Activated CD8-positive, alpha-beta T cell treated with anti-CD3 and anti-CD28 coated beads for 36 hours (primary cell): ENCODE measurements at places on chromosomes 1 and 21.

GRCh38 chr1:212035835-212036605 is 472 bp downstream of the DTL start:
- DNase-seq = no peak

GRCh38 chr1:75327395-75327794 is 193.2 kb downstream of the LHX8 start:
- DNase-seq = no peak

DNA sequence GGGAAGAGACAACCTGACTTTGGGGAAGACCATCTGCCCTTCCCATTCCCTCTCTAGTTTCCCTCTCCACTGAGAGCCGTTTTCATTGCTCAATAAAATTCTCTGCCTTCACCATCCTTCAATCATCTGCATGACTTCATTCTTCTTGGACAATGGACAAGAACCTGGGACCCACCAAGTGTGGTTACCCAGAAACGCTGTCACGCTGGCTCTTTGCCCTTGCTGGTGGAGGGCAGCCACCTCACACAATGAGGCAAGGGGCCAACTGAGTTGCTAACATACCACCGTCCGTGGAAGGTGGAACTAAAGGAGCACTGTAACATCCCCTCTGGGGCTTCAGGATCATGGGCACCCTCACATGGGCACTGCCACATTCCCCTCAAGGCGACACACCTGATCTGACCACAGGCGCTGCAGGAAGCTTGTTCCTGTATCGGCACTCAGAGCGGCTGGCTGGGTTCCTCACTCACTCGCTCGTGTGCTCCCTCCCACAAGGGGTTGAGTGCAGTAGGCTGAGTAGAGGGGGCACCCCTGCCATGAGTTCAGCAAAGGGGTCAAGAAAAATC is 652.4 kb downstream of the PLPP3 start:
- DNase-seq = no peak

- peak; percentile 84 for DNase-seq
Measured at GRCh38 chr21:41878831-41879189, 334 bp downstream of the PRDM15 start.

DNA sequence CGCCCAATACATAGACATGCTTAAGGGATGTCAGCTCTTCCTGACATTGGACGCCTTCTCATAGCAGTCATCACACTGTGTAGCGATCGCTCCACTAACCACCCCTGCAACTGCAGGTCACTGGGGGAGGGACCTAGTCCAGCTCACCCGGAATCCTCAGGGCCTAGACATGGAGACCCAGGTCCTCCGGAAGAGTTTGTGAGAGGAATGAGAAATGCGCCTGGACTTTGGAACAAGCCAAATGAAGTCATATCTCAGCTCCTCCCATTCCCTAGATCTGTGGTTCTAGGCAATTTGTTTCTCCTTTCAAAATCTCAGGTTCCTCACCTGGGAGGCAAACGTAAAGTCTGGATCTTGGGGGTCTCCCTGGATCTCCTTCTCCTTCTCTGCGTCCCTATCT is 253.3 kb downstream of the KAZN start:
- DNase-seq = no peak

DNA sequence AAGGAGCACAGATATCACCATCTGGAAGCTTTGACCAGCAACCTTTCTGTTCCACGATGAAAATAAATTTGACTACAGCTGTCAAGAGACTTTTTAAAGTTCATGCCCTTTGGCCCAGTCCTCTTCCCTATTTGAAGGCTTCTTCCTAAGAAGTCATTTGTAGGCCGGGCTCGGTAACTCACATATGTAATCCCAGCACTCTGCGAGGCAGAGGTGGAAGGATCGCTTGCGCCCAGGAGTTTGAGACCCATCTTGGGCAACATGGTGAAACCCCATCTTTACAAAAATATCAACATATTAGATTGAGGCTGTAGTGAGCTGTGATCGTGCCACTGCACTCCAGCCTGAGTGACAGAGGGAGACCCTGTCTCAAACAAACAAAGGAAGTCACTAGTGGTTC is 58.3 kb upstream of the IFFO2 start:
- DNase-seq = no peak

DNA sequence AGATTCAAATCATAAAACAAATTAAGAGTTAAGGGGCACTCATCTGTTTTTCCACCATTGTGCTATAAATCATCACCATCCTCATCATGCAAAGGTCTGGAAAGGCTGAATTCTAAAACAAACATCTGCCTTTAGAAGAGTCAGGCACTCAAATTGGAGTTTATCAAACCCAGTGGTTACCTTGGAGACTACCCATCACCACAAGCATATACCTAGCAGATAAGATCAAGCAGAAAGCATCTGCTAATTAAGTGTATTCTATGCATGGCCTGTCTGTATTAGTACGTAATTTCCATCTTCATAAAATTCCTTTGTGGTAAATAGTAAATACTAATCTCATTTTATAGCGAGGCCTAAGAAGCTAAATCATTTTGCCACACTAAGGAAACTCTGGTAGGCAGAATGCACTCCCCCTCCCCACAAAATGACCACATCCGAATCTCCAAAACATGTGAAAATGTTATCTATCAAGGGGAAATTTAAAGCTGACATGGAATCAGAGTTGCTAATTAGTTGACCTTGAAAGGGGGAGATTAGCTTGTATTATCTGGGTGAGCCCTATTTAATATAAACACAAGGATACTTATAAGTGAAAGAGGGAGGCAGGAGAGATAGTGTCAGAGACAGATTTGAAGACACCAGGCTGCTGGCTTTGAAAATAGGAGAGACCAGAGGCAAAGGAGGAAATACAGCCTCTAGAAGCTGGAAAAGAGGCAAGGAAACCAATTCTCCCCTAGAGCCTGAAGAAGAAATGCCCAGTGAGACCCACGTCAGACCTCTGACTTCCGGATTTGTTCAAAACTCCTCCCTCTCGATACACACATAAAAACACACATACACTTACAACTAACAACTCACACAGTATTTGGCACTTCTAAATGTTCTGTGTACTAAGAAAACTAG is 23.2 kb downstream of the ARID4B start:
- peak; percentile 44 for DNase-seq

- no peak for DNase-seq
Measured at GRCh38 chr1:150484431-150484830, 2.8 kb upstream of the TARS2 start.

DNA sequence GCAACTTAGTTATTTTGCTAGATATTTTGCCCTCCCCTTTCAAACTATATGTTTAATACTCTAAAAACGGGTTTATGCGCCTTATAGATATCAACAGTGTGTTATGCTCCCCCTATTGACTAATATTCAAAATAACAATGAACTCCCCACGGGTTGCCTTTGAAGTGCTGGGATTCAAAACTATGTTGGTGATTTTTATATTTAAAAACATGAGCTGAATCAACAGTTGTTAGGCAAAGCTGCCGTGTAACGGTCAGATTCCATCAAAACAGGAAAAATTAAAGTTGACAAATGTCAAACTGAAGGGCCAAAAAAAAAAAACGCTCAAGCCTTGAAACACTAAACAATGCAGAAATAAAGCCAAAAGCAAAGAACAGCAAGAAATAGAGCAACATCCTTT is 2.5 kb downstream of the TGFBR3 start:
- DNase-seq = no peak

DNA sequence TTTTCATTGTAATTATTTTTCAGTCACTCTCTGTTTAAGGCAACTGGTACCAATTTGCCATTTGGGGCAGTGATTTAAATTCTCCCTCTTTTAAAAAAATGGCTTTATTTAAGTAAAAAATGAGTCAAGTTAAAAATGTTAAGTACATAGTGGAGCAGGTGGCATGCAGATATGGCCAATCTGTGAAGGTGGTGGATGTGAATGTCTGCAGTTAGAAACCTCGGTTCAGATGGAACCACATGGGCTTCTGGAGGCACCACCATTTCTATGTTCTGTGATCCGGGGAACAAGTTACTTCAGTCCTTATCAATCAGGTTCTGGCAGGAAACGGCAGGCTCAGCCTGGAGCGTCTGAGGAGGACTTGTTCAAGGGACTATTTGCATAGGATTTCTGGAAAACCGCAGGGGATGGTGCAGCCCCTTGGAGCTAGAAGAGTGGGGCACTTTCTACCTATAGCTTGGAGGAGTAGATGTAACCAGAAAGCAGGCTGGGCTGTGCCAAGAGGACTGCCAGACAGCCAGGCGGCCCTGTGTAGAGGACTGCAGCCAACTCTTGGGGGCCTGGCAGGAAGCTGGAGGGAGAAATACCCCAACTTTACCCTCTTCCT is 12.3 kb downstream of the IGSF21 start:
- no peak for DNase-seq

- DNase-seq = no peak
Measured at GRCh38 chr1:170592591-170593111, 60.7 kb downstream of the GORAB start.

- no peak for DNase-seq
Measured at GRCh38 chr1:67719329-67720196, 34.6 kb downstream of the GADD45A start.

DNA sequence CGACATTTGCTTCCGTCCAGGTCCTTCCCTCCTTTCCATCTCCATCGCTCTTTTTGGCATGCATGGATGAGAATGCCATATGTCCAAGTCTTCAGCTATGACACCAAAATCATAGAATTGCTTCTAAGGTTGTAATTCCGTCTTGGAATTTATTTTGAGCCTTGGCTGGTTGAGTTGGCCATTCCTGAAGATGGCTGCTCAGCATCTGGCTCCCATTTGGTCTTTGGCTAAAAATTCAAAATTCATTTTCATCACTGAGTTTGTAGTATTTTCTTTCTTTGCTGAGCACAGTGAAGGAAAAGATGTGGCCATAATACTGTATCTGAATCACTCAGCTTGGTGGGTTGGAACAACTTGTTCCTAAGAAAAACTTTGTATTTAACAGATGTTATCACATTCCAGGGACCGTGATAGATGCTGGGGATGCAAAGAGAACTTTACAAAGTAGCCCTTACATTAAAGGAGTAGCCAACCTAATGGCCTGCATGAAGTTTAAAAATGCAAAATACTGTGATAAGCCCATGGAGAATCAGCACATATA is 15.6 kb downstream of the JUN start:
- no peak for DNase-seq

GRCh38 chr21:35352066-35352770 is 303.1 kb upstream of the RUNX1 start:
- DNase-seq = no peak

- peak; percentile 67 for DNase-seq
Measured at GRCh38 chr1:246492611-246493245, 14.4 kb downstream of the SMYD3 start.

GRCh38 chr1:244088161-244088560 is 37.1 kb downstream of the ZBTB18 start:
- no peak for DNase-seq

DNA sequence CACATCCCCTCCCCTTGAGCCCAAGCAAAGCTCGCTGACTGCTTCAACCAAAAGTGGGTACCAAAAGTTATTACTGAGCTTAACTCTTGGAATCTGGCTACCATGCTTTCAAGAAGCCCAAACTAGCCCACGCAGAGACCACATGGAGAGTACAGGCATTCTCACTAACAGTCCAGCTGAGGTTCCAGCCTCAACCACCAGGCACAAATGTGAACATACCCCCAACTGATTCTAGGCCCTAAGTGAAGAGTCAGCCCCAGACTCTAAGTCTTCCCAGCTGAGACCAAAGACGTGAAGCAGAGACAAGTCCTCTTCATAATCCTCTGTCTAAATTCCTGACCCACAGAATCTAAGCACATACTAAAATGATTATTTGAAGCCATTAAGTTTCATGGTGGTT is 36.8 kb downstream of the EVI5 start:
- DNase-seq = no peak

- peak; percentile 75 for DNase-seq
Measured at GRCh38 chr1:110765640-110766335, 91.0 kb upstream of the KCNA3 start.

GRCh38 chr1:162197041-162197531 is 127.6 kb downstream of the NOS1AP start:
- no peak for DNase-seq

- no peak for DNase-seq
Measured at GRCh38 chr1:232728507-232729263, 76.5 kb upstream of the MAP10 start.

- no peak for DNase-seq
Measured at GRCh38 chr1:203173011-203173555, 2.5 kb downstream of the MYBPH start.

GRCh38 chr1:231421971-231422797 is at the start of gene EGLN1:
TSS of gene EGLN1 (minus strand) at chr1:231422287. CDS start at chr1:231421888, 399 bp downstream.
- DNase-seq = peak; percentile 84

GRCh38 chr1:158203693-158204457 is 23.2 kb downstream of the CD1D start:
- peak; percentile 35 for DNase-seq

DNA sequence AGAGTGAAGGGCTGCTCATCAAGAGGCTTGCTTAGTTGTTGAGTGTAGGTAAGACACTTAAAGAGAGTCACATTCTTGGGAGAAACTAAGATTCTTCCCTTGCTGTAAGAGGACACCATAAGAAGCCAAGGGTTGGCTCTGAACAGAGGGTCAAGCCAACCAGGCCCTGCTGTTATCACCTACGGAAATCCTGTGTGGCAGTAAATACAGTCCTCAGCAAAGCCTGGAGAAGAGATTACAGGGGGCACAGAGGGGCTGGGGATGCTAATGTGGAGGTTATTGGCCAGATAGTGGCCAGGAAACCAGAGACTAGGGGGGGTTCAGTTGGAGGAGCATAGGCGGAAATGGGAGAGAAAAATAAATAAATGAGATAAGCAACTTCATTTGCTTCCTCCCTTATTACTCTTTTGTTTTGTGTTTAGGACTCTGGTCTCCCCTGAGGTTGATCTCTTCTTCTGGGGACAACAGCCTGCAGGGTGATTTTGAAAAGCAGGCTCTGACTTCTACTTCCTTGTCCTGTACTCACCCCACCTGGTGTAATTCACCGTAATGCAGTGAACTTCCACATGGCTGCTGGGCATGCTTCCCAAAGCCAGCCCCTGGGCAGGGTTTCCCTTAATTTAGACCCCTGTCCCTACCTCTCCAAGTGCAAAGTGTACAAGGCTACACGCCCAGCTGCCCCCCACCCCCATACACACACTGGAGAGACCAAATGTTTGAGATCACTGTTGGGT is 40.9 kb downstream of the MTARC1 start:
- no peak for DNase-seq

GRCh38 chr1:55468142-55468795 is 253.1 kb upstream of the USP24 start:
- no peak for DNase-seq

- DNase-seq = no peak
Measured at GRCh38 chr1:5918275-5918649, 74.0 kb downstream of the NPHP4 start.

GRCh38 chr1:7116001-7116400 is 330.7 kb downstream of the CAMTA1 start:
- DNase-seq = no peak
